ENCODE measurements at places on chromosomes 1 and 21. TPM values are rescaled to one million over a fixed set of nuclear protein-coding genes. Genes with fewer than 3 reads are reported as not detected.

The AK2 gene
- 167 TPM for total RNA-seq

The PRSS38 gene
- not detected for total RNA-seq

The RPE65 gene
- total RNA-seq, result not detected

The FMO4 gene
- 1.2 TPM for total RNA-seq

The PLA2G2F gene
- total RNA-seq, result not detected

The FAM110D gene
- total RNA-seq, result not detected

The APCS gene
- total RNA-seq, result not detected

The NIBAN1 gene
- total RNA-seq, result 13.9 TPM

The EIF3I gene
- 279 TPM for total RNA-seq

The GNG12 gene
- 170 TPM for total RNA-seq

DNA sequence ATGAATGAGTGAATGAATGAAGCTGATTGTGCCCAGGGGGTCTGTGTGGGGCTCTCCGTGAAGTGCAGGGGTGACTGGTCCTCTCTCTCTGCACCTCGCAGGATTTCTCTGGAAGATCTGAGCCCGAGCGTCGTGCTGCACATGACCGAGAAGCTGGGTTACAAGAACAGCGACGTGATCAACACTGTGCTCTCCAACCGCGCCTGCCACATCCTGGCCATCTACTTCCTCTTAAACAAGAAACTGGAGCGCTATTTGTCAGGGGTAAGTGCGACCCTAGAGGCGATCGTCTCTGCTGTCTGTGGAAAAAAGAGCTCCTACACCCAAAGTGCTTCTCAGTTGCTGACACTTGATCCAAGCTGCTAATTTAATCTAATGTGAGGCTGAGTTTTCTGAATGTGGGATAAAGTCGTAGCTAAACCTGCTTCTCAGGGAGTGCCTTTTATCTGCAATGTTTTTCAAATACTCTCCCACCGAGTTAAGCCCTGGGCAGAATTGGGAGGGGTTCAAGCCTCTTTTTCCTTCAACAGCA is 101.7 kb downstream of the HUNK start:
- no peaks in the 10 kb centered on the region for H3K27me3 ChIP-seq
- no peak for DNase-seq
- no peak overlapping the region for H3K27ac ChIP-seq
- H3K36me3 ChIP-seq, result no peaks in the 10 kb centered on the region

GRCh38 chr1:20381045-20381641 is 90.5 kb downstream of the VWA5B1 start:
- 0 out of 2 replicates have a peak overlapping the region, but pooled peaks have one; percentile 16 for H3K4me3 ChIP-seq
- DNase-seq, result no peak
- H3K27me3 ChIP-seq, result peaks cover 27% of the 10 kb centered on the region
- H3K27ac ChIP-seq, result peak overlapping the region; percentile 36
- peaks cover 26% of the 10 kb centered on the region for H3K4me1 ChIP-seq

- no peak overlapping the region for H3K27ac ChIP-seq
- H3K4me3 ChIP-seq, result no peak overlapping the region
- peaks cover 2% of the 10 kb centered on the region for H3K27me3 ChIP-seq
These were observed 20.6 kb downstream of the COL6A2 start for GRCh38 chr21:46118316-46119143.

DNA sequence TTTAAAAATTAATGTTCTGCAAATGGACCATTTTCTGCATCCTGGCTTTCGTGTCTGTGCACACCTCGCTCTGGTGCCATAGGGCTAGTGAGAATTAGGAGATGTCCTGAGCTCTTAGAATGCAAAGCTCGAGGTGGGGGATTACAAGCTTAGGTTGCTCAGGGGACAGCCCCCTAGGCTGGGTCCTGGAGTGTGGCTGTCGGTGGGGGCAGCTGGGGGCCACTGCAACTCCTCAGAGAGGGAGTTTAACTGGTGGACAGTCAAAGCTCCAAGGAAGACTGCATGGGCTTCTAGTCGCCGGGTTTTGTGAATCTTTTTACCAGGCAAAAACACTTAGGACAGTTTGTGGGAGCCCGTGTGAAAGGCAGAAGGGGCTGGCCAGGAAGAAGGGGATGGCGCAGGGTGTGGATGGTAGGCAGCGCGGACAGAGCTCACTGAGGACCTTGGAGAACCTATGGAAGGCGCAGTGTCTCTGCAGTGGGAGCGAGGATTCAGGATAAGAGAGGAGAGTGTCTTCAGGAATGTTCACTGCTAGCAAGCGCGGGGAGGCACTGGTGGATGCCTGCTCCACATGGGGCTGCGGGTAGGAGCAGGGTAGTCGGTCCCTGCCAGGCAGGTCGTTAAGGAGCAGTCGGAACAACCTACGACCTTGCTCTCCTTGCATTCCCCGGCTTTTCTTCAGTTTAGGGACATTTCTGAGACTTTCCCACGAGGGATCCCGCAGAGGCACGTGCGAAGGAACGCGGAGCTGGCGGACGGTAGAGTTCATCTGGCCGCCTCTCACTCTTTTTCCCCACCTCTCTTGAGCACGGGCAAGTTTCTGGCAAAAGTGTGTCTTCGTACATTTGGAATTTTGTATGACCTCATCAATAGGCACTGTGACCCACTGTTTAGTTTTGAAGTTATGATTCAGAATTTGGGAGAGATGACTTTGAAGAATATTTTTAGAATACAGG is 12.9 kb upstream of the KCNE1 start:
- peak overlapping the region; percentile 97 for H3K27ac ChIP-seq
- H3K36me3 ChIP-seq, result peaks cover 52% of the 10 kb centered on the region
- H3K4me3 ChIP-seq, result peak overlapping the region; percentile 93
- H3K27me3 ChIP-seq, result no peaks in the 10 kb centered on the region
- peaks cover 82% of the 10 kb centered on the region for H3K4me1 ChIP-seq

GRCh38 chr21:38254970-38255369 is 1.8 kb upstream of the KCNJ15 start:
- H3K4me3 ChIP-seq, result no peak overlapping the region
- no peak for DNase-seq
- no peak overlapping the region for H3K27ac ChIP-seq
- peaks cover 3% of the 10 kb centered on the region for H3K27me3 ChIP-seq

DNA sequence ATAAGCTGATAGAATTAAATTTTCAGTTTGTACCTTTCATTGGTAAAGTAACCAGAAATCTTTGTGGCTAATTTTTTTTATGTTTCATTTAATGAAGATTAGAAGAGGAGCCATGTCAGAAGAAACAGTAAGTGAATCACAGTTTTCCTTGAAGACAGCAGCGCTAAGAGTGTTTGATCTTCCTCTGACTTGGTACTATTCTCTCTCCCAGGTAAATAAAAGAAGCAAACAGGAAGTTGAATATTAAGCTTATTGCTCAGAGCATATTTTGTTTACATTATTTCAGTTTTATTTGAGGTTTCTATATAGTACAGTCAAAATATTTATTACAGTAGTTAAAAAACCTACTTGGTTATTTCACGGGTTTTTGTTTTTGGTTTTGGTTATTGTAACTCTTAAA is 3.7 kb downstream of the MIGA1 start:
- H3K4me3 ChIP-seq, result no peak overlapping the region
- H3K36me3 ChIP-seq, result peaks cover 43% of the 10 kb centered on the region
- H3K4me1 ChIP-seq, result peaks cover 45% of the 10 kb centered on the region
- no peak for DNase-seq

DNA sequence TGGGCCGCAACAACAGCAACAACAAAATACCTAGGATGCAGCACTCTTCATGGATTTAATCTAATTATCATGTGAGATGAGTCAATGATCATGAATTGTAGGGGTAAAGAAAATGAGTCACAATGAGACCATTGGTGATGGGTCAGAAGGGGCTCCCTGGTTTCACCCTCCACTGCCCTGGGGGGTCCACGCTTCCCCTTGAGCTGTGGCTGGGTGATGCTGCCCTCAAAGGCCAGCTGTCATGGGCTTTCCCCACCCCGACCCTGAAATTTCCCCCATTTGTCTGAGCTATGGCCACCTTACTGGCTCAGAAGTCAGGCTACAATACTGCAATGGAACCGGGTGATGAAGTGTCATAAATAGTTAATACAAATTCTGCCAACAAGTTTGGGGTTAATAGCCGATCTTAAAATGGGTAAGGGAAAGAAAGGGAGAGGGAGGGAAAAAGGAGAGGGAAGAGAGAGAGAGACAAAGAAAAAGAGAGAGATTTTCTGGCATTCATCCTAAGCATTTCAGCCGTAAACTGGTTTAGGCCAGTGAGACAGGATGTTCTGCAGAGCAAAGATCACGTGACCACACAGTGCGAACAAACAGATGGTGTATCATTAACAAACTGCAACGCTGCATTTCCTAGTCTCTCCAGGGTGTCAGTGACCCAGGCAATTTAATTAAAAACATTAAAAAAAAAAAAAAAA is 143.4 kb upstream of the ERRFI1 start:
- peaks cover 4% of the 10 kb centered on the region for H3K27me3 ChIP-seq
- H3K27ac ChIP-seq, result peak overlapping the region; percentile 86

DNA sequence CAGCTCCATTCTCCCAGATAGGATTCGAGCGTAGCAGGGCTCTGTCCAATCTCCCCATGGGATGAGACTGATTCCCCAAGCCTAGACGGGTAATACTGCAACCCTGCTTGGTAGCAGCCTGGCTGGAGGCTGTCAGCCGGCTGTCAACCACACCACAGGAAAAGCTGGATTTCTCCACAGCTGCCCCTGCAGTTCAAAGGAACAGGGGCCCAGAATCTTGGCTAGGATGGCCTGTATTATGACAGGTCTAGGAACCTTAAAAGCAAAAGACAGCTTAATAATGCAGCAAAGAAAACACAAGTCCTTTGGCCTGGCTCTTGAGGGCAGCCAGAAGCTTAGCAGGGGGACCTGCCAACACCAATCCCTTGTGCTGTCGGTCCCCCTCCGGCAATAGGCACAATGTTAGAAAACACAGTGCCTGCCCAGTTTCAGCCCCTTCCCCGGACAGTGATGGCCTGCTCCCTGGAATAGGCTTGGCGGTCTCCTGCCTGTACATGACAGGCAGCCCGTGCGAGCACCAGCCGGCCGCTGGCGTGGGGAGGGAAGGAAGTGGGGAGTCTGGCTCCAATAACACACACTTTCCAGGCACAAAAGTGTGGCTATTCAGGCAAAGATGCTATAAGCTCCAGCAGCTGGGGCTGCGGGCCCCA is 90.5 kb downstream of the TRABD2B start:
- no peak overlapping the region for H3K4me3 ChIP-seq
- no peaks in the 10 kb centered on the region for H3K4me1 ChIP-seq
- no peak overlapping the region for H3K27ac ChIP-seq
- H3K36me3 ChIP-seq, result no peaks in the 10 kb centered on the region

- no peaks in the 10 kb centered on the region for H3K4me1 ChIP-seq
- DNase-seq, result no peak
- no peaks in the 10 kb centered on the region for H3K36me3 ChIP-seq
- H3K4me3 ChIP-seq, result no peak overlapping the region
- no peaks in the 10 kb centered on the region for H3K27me3 ChIP-seq
These were observed 79.9 kb downstream of the SIPA1L2 start for GRCh38 chr1:232550007-232550406.

- no peak for DNase-seq
- H3K27ac ChIP-seq, result no peak overlapping the region
- no peaks in the 10 kb centered on the region for H3K36me3 ChIP-seq
- H3K27me3 ChIP-seq, result no peaks in the 10 kb centered on the region
These were observed 44.9 kb downstream of the CC2D1B start for GRCh38 chr1:52321061-52321460.

GRCh38 chr1:112358061-112358770 is 37.8 kb upstream of the CTTNBP2NL start:
- no peaks in the 10 kb centered on the region for H3K36me3 ChIP-seq
- no peak overlapping the region for H3K4me3 ChIP-seq
- DNase-seq, result no peak

DNA sequence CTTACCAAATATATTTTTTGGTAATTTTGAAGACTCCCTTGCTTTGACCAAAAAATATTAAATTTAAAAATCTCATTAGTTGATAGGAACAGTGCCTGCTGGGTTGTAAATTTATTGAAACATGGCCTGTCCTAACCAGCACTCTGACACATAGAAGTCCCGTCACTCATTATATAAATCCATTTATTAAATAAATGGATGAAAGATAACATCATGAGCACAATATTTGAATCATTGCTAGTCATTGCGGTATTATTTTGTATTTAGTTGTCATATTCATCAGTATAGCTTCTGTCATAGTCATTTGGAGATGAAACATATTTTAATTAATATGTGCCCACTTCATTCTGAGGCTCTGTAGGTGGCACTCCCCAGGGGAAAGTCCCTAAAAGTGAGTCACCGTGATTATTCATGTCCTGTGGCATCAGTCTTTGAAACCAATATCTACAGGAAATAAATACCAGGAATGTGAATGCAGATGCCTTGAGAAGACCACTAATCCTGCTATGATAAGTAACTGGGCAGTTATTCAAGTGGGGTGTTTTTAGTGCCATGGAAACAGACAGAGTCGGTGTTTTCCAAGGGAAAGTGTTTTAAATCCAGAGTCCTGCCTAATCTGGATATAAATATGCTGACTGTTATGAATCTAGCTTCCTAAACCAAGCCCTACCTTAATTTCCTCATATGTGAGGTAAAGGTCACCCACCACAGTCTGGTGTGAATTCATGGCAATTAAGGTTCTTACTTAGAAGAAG is 302.0 kb downstream of the DUSP10 start:
- DNase-seq, result peak; percentile 98
- no peaks in the 10 kb centered on the region for H3K36me3 ChIP-seq
- peak overlapping the region; percentile 77 for H3K4me3 ChIP-seq
- peaks cover 79% of the 10 kb centered on the region for H3K4me1 ChIP-seq
- H3K27me3 ChIP-seq, result peaks cover 3% of the 10 kb centered on the region

DNA sequence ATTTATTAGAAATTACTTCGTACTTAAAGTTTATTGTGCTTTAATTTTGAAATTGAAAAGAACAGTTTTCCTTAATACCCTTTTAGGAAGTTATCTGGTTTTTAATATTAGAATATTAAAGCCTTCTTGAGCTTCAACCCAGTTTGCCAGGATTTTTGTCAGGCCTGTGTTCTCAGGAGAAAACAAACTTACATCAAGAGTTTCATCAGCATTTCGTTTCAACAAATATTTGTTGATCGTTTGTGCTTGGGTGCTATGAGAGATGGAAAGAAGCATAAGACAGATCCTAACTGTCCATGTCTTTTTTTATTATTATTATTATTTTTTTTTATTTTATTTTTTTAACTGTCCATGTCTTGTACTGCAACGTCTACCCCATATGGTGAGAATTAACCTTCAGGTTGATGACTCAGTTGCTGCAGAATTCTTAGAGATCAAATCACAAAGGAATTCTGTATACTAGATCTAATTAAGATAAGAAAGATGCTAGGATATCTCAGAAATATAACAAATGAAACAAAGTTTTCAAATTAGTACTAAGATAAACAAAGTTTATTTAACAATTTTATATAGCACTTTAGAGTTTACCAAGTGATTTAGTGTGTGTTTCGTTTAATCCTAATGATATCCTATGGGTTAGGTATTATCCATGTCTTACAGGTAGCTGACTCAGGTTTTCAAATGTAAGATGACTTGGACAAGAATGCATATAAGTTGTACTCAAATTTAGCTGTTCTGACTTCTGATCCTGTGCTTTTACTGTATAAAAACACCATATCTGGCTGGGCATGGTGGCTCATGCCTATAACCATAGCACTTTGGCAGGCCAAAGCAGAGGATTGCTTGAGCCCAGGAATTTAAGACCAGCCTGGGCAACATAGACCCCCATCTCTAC is 14.3 kb downstream of the FBXO28 start:
- H3K27me3 ChIP-seq, result no peaks in the 10 kb centered on the region
- peaks cover 59% of the 10 kb centered on the region for H3K4me1 ChIP-seq
- peaks cover 27% of the 10 kb centered on the region for H3K36me3 ChIP-seq
- no peak overlapping the region for H3K4me3 ChIP-seq
- peak; percentile 70 for DNase-seq

All from HFFc6 (cell line).